Mucosa of descending colon (tissue), 3 donors: ENCODE measurements at places on chromosomes 11 and 22. TPM values are rescaled to one million over a fixed set of nuclear protein-coding genes. Genes with fewer than 3 reads are reported as not detected.

Gene OR51B2
- total RNA-seq: not detected

GRCh38 chr11:58654908-58655296, 32.4 kb downstream of the CNTF start:
- no peak for DNase-seq

GRCh38 chr22:30491381-30491780, 14.1 kb downstream of the SEC14L4 start:
- no peak for DNase-seq

Gene SERPING1
- total RNA-seq: 112 TPM

Gene TREH
- total RNA-seq: 3.9 TPM

DNA sequence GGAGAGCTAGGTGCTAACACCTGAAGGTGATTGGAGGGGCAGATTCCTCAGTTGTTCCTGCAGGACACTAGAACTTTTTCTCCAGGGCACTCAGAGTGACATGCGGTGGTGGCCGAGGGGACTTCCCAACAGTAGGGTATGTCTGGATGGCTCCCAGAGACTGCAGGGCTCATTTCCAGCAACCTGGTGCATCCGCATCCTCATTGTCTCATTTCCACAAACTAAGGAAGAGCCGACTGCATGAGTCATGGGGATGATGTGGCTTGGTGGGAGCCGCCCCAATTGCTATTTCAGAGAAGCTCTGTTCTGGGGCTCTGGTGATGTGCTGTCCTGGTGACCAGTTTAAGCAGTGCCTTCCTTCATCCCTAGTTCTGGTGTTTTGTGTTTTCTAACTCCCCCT, 2.8 kb upstream of the ROBO4 start:
- no peak for DNase-seq

Gene SMIM35
- total RNA-seq: not detected

GRCh38 chr11:3111466-3111865, 53.6 kb downstream of the OSBPL5 start:
- DNase-seq: no peak

- no peak for DNase-seq
Observed at GRCh38 chr11:61542705-61543104, 34.2 kb downstream of the LRRC10B start.

Gene SLC5A4
- total RNA-seq: 0.14 TPM

GRCh38 chr22:32331918-32332725, 25.5 kb upstream of the RFPL3 start:
- no peak for DNase-seq

DNA sequence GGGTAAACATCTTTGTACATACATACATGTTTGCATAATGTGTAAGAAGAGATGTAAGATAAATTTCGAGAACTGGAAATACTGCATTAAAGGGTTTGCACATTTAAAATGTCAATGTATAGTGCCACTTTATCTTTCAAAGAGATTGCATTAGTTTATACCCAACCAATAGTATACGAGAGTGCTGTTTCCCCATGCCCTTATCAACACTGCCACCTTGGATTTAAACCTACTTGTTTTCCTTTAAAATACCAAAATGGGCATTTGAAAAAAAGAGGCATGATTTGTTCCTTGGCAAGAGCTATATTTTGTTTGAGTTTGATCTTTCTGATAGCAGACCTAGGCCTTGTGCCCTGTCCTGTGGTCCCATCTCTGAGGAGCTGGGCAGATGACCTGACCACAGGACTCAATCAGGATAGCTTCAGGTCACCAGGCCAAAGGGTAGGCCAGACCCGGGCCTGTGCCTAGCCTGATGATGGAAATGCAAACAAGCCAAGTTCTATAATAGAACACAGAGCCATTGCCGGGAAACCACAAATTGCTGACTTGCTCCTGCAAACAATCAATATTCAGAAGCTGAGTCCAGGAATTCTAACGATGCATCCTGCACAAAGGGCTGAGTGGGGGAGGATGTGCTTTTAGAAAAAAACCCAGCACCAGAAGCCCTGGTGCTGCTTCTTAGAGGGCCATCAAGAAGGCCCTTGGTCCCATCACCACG, 16.9 kb upstream of the ALG8 start:
- no peak for DNase-seq

DNA sequence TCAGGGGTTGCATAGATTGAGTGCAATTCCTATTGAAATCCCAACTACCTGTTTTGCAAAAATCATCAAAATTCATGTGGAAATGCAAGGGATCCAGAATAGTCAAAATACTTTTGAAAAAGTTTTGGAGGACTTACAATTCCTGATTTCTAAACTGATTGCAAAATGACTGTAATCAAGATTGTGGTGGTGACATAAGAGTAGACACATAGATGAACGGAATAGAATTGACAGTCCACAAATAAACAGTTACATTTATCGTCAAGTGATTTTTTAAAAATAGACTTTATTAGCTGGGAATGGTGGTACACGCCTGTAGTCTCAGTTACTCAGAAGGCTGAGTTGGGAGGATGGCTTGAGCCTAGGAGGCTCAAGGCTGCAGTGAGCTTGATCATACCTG, 2.6 kb upstream of the SLC7A4 start:
- DNase-seq: no peak

- DNase-seq: no peak
Observed at GRCh38 chr11:35909511-35910265, 34.2 kb upstream of the LDLRAD3 start.

DNA sequence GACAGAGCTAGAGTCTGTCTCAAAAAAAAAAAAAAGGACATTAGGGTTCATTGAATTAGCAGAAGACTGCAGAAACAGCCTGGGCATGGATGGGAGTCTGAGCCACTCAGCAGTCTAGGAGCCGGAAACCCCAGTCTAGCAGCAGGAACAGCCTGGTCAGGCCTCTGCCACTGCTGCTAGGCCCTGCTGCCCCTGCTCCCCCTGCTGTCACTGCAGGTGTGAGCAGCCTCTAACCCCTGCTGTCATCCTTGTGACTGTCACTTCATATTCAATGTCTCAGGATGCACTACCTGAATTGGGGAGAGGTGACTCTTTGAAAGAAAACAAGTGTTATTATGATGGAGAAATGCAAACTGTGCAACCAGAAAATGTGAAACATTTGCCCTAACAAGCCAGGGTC, 7.0 kb upstream of the DDX17 start:
- peak; percentile 36 for DNase-seq

Gene OR5B21
- not detected for total RNA-seq

GRCh38 chr11:11387207-11387606, 34.2 kb upstream of the CSNK2A3 start:
- no peak for DNase-seq

Gene CNTN5
- total RNA-seq: 0.35 TPM

DNA sequence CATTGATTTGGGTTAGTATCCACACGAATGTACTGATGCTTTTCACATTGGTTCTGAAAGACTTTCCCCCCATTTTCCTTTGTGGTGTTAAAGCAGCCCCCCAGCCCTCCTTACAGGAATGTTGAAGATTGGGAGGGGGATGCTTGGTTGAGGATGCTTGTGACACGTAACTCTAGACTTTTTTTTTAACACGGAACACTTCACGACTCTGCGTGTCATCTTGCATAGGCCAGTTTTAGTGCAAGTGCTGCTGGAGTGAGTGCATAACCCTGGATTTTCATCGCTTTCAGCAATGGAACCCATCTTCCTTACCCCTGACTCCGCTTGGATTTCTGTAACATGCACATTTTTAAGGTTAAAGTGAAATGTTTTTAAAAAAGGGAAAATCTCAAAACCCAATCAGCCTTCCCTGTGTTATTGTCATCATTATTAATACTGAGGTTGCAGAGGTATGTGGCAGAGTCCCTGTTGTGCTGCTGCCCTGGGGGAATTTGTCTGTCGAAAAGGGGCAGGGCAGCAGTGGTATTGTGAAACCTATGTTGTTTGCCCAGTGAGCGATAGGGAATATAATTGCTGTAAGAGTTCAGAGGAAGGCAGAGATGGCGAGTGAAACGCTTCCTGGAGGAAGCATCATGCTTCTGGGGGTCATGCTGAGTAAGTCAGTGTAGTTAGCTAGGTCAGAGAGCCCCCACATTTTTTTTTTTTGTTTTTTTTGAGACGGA, 12.1 kb downstream of the CECR2 start:
- DNase-seq: no peak

GRCh38 chr11:85951428-85952107, 96.4 kb downstream of the CCDC83 start:
- no peak for DNase-seq

DNA sequence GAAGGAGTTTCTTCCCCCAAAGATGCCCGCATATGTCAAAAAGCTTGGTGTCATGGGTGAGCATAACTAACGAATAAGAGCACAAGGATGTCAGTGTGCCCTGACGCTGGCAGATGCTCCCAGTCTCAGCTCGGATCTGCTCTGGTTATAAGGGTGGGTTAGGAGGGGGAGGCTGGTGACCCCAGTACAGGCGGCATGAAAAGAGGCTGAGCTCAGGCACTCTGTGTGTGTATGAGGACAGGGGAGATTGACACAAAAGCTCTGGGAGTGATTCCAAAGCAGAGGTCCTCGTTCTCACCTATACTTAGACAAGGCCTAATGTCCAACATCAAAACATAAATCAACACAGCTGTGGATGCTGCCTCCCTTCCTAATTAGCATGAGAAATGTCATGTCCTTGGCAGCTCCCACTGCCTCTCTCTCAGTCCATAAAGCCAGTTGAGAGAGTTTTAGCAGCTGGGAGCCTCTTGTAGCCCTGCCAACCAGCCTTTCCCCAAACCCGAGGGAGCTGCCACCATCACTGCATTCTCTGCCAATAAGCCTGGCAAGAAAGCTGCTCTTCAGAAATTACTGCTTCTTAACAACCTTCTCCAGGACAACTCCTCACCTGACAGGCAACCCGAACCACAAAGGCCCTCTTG, 59.8 kb downstream of the SC5D start:
- no peak for DNase-seq

DNA sequence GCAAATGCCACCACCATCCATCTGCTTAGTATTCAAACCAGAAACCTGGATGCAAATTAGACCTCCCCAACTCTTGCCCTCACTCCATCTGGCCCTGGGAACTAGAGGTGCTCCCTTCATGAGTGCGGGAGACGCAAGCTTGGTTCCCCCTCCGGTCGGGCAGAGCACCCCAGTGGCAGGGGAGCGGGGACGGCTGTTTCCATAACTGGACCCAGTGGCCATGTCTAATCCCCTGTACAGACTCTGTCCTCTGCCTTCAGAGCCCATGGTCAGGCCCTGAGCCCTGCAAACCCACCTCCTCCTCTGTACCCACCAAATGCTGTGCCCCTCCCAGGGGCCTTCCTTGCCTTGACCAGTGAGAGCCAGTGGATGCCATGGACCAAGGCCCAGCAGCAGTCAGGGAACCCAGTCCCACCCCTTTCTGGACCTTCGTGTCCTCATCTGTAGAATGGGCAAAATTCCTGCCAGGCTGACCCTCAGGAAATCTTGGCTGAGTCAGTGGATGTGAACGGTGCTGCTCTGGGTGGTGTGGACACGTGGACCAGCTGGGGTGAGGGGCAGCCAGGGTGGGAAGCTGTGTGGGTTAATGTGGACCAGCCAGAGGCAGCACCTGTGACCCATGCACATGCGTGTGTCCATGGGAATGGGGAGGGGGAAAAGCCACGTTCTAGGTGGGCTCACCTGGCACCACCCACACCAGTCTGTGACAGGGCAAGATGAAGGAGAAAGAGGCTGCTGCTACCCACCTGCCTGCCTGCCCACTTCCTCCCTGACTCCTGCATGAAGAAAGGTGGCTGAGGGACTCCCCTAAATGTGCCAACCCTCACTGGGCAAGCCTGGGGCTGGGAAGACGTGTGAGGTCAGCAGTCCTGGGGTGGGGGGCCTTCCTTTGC, 72.8 kb downstream of the LRRC32 start:
- DNase-seq: no peak

- no peak for DNase-seq
Observed at GRCh38 chr11:6876914-6877313, 489 bp downstream of the OR10A4 start.

DNA sequence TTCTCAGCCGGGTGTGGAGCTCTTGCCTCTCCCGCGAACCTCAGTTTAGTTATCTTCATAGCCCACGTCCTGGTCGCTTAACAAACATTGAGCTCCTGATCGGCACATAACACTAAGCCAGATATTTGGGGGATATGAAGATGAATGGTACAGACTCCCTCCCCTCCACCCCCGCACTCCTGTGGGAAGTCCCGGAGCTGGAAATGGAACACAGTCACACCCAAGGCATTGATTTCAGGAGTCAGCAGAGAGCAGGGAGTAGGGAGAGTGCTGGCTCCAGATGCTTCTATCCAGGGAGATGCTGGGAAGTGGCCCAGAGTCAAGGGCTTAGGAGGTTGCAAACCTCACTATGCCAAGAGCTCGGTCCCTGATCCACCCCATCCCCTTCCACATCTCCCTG, 26.1 kb upstream of the CABP7 start:
- no peak for DNase-seq

Gene CARNS1
- total RNA-seq: 0.26 TPM

Gene MYBPC3
- total RNA-seq: 0.06 TPM

GRCh38 chr11:102457056-102457677, 4.6 kb upstream of the TMEM123 start:
- no peak for DNase-seq
